Hepatocyte (in vitro differentiated cells): ENCODE measurements at places on chromosomes 2 and 18. TPM values are rescaled to one million over a fixed set of nuclear protein-coding genes. Genes with fewer than 3 reads are reported as not detected.

Gene STRADB
- polyA plus RNA-seq = 64.8 and 68.3 TPM in 2 replicates

Gene SIX3
- not detected in 2 replicates for polyA plus RNA-seq

- no peaks in the 10 kb centered on the region for H3K36me3 ChIP-seq
- no peaks in the 10 kb centered on the region for H3K27me3 ChIP-seq
- no peak for DNase-seq
- peaks cover 7% of the 10 kb centered on the region for H3K4me1 ChIP-seq
- H3K4me3 ChIP-seq = no peak overlapping the region
- no peak overlapping the region for H3K27ac ChIP-seq
Measured at GRCh38 chr2:205748639-205749038, 66.3 kb downstream of the NRP2 start.

Gene CRYBA2
- not detected in 2 replicates for polyA plus RNA-seq

- H3K4me1 ChIP-seq = peaks cover 10% of the 10 kb centered on the region
- DNase-seq = no peak
- no peaks in the 10 kb centered on the region for H3K36me3 ChIP-seq
- no peak overlapping the region for H3K4me3 ChIP-seq
Measured at GRCh38 chr18:9359796-9360195, 25.2 kb downstream of the TWSG1 start.

Gene IL1F10
- not detected in 2 replicates for polyA plus RNA-seq

Gene MROH2A
- not detected in 2 replicates for polyA plus RNA-seq

DNA sequence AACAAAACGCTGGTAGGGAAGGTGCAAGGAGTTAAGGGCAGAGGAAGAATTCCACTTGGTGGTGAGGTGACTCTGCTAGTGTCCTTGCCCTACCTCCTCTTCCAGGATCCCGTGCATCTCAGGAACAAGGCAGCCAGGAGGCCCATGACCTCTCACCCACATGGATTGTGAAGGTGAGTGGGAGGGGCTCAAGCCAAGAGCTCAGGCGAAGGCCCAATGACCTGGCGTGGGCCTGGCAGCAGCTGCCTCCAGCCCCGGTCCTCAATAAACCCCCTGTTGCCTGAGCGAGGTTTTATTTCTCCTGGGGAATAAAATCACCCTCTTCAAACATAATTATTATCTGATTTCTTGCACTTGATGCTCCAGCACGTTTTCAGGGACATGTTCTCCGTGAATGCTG, 28.2 kb downstream of the LAMA1 start:
- no peaks in the 10 kb centered on the region for H3K27me3 ChIP-seq
- peaks cover 8% of the 10 kb centered on the region for H3K4me1 ChIP-seq
- no peak for DNase-seq
- H3K36me3 ChIP-seq = no peaks in the 10 kb centered on the region
- H3K4me3 ChIP-seq = no peak overlapping the region

DNA sequence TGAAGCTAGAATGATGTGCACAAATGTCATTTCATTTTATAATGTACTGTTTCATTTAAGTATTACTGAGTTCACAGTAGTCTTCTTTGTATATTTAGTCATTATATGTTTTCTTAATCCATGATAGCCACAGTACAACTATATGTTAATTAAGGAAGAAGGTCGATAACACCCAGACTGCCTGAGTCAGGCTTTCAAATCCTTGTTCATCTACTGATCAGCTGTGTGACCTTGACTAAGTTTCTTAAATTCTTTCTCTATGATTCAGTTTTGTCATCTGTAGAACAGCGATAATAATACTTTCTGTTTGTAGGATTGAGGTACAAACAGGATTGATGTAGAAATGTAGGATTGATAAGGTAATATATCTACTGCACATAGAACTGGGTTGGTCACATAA, 5.4 kb downstream of the GCC2 start:
- no peaks in the 10 kb centered on the region for H3K27me3 ChIP-seq
- H3K4me3 ChIP-seq = no peak overlapping the region
- H3K4me1 ChIP-seq = no peaks in the 10 kb centered on the region
- no peak for DNase-seq
- H3K36me3 ChIP-seq = peaks cover 3% of the 10 kb centered on the region
- no peak overlapping the region for H3K27ac ChIP-seq

DNA sequence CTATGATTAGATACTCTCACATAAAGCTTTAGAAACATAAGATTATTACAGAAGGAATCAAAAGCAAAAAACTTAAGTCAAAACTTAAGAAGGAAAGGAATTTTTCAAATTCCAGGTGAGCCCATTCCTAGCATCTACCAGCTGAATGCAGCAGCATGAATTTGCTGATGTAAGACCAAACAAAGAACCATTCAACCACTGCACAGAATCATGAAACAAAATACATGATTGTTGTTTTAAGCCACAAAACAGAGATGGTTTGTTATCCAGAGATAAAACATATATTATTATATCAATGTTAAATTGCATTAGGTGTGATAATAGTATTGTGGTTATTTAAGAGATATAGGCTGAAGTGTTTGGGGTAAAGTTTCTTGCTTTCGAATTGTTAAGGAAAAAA, 29.0 kb downstream of the PIGN start:
- H3K27ac ChIP-seq = no peak overlapping the region
- H3K4me1 ChIP-seq = no peaks in the 10 kb centered on the region
- DNase-seq = no peak
- H3K27me3 ChIP-seq = no peaks in the 10 kb centered on the region

GRCh38 chr2:210224591-210224940, 681 bp downstream of the ACADL start:
- DNase-seq = peak; percentile 45
- no peaks in the 10 kb centered on the region for H3K4me1 ChIP-seq
- H3K27me3 ChIP-seq = peaks cover 32% of the 10 kb centered on the region
- H3K4me3 ChIP-seq = peak overlapping the region; percentile 70

GRCh38 chr2:96526615-96527285, 9.8 kb upstream of the ARID5A start:
- DNase-seq = no peak
- H3K27ac ChIP-seq = peak overlapping the region; percentile 56
- H3K27me3 ChIP-seq = no peaks in the 10 kb centered on the region
- H3K4me3 ChIP-seq = no peak overlapping the region
- no peaks in the 10 kb centered on the region for H3K36me3 ChIP-seq

Gene IKZF2
- polyA plus RNA-seq = 1.4 TPM in 2 replicates

Gene LRRC30
- polyA plus RNA-seq = not detected in 2 replicates

Gene SPP2
- polyA plus RNA-seq = 26.1 and 71.4 TPM in 2 replicates

Gene EVX2
- polyA plus RNA-seq = 1.3 and 1.7 TPM in 2 replicates

Gene CYRIA
- polyA plus RNA-seq = 1.4 and 3.6 TPM in 2 replicates

DNA sequence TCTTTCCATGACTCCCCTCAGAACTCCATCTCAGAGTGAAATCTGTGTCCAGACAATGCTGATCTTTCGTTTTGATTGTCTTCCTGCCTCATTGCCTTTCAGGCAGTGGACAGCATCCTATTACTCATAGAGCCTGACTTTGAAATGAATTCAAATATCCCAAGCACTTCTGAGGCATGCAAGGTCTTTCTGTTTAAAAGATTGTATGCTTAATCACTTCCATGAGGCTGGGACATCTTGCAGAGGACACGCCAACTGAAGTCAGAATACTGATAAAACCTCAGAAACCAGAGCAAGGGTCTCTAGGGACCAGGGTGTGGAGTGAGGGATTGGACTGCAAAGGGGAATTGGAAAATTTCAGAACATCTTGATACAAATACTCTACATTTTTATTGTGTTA, 836.5 kb upstream of the ID2 start:
- H3K27ac ChIP-seq = no peak overlapping the region
- DNase-seq = no peak
- no peak overlapping the region for H3K4me3 ChIP-seq

Gene ZNF396
- 1.6 and 3.4 TPM in 2 replicates for polyA plus RNA-seq

GRCh38 chr18:9734189-9734588, 26.1 kb downstream of the RAB31 start:
- peak; percentile 64 for DNase-seq
- H3K4me1 ChIP-seq = peaks cover 13% of the 10 kb centered on the region
- peak overlapping the region; percentile 86 for H3K27ac ChIP-seq
- no peaks in the 10 kb centered on the region for H3K27me3 ChIP-seq

- DNase-seq = peak; percentile 69
- peaks cover 17% of the 10 kb centered on the region for H3K4me1 ChIP-seq
- H3K36me3 ChIP-seq = no peaks in the 10 kb centered on the region
- H3K4me3 ChIP-seq = no peak overlapping the region
- H3K27me3 ChIP-seq = no peaks in the 10 kb centered on the region
- peak overlapping the region; percentile 88 for H3K27ac ChIP-seq
Measured at GRCh38 chr2:73031725-73032701, 39.5 kb downstream of the SFXN5 start.

DNA sequence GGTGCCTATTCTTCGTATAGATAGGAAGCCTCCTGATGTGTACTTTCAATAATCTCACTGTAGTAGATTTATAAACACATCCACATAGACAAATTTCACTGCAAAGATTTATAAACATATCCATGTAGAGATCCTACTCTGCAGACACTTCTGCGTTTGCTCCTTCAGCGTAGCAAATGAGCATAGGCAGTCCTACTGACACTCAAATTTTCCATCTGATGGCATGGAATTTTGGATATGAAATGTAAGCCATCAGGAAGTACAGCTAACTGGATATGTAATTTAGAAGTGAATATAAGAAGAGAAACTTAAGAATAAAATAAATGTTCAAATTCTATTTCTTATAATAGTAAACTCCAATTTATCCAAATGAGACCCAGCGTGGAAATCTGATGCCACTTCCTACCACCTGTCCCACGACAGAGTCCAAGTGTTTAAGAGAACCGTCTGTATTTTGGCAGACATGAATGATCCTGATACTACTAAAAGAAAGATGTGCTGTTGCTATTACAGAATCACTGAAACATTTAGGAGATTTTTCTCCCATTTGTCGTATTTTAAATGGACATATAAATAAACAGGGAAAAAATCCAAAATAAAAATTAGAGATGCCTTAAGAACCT, 86.0 kb downstream of the DTNA start:
- DNase-seq = no peak
- H3K27ac ChIP-seq = no peak overlapping the region
- no peaks in the 10 kb centered on the region for H3K36me3 ChIP-seq
- H3K4me3 ChIP-seq = no peak overlapping the region

DNA sequence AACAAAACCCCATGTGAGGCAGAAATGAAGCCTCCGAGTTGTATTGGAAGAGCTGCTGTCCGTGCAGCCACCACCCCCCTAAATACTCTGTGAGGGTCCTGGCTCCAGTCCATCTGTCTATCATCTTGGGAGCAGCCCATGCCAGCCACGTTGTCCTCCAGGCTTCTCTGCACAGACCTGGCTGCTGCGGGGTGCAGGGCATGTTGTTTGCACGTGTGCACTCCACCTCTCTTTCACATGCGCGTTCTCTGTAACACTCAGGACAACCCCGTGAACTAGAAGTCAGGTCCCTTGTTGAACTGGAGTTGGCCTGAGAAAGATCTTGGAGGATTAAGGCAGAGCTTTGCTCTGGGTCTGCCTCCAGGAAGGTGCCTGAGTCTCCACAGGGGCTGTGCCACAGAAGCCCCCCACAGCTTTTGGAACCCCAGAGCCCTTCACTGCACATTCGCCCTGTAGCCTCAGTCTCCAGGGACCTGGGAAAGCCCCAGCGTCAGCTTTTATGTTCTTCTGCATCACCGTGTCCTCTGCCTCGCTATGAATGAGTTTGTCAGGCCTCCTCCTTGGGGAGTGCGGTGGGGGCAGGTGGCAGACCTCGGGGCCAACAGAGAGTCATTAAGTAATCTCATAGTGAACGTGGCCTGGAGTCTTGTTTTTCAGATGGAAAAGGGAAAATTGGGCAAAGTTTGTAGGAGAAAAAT, 16.6 kb downstream of the RTP5 start:
- peaks cover 21% of the 10 kb centered on the region for H3K4me1 ChIP-seq
- DNase-seq = no peak
- H3K27me3 ChIP-seq = no peaks in the 10 kb centered on the region
- no peaks in the 10 kb centered on the region for H3K36me3 ChIP-seq
- no peak overlapping the region for H3K4me3 ChIP-seq
- H3K27ac ChIP-seq = no peak overlapping the region

Gene CABYR
- polyA plus RNA-seq = 3.6 and 4.6 TPM in 2 replicates

- H3K4me3 ChIP-seq = no peak overlapping the region
- H3K27me3 ChIP-seq = no peaks in the 10 kb centered on the region
- peaks cover 14% of the 10 kb centered on the region for H3K4me1 ChIP-seq
- no peak overlapping the region for H3K27ac ChIP-seq
Measured at GRCh38 chr2:50720697-50721315, 311.1 kb downstream of the NRXN1 start.

DNA sequence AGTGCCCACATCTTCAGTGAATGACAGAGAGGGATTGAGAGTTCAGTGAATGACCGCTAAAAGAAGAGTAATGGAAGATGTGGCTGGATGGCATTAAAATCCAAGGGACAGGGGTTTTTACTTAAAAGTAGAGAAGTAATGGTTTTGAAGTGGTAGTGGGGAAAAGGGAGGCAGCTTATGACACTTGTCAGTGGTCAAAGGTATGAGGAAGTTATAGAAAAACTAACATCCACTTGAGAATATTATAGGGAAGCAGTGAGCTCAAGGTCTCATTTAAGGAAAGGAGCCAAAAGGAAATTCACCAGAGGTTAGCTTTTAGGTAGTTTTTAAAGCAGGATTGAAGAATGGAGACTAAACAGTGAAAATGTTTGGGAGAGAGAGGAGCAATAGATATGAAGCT, 24.3 kb downstream of the CDK15 start:
- H3K4me3 ChIP-seq = no peak overlapping the region
- no peaks in the 10 kb centered on the region for H3K27me3 ChIP-seq
- H3K36me3 ChIP-seq = no peaks in the 10 kb centered on the region
- H3K4me1 ChIP-seq = no peaks in the 10 kb centered on the region
- no peak overlapping the region for H3K27ac ChIP-seq

Gene ERFE
- polyA plus RNA-seq = 0.30 and 1.6 TPM in 2 replicates

DNA sequence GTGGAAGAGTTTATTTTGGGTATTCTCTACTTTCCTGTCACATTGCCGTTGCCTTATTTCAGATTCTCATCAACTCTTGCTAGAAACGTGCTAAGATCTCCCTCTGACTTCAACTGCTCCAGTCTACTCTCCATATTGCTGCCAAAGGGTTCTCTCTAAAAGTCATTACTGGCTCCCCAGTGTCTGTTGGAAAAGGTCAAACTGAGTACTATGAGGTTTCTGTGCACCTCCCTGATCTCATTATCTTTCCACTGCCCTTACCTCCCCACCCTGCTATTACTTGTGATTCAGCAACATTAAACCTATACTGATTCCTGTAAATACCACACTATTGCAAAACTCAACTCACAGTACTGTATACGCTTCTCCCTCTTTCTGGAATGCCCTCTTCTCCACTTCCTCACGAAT, 1.9 kb upstream of the KRCC1 start:
- H3K4me3 ChIP-seq = no peak overlapping the region
- H3K27me3 ChIP-seq = no peaks in the 10 kb centered on the region
- no peak overlapping the region for H3K27ac ChIP-seq
- DNase-seq = no peak

Gene GALNT3
- polyA plus RNA-seq = 15.8 and 21.5 TPM in 2 replicates

DNA sequence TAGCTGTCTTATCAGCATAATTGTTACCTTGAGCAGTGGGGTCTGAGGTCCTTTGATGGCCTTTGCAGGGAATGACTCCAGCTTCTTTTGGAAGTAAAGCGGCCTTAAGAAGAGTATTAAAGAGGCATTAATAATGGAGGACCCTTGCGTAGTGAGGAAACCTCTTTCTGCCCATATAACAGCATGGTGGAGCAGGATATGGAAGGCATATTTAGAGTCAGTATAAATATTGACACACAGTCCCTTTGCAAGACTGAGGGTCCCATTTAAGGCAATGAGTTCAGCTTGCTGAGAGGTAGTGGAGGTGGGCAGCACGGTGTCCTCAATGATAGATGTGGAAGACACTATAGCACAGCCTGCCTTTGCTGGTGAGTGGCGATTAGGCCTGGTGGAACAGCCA, 32.7 kb downstream of the NCL start:
- no peaks in the 10 kb centered on the region for H3K4me1 ChIP-seq
- no peak overlapping the region for H3K27ac ChIP-seq
- no peak for DNase-seq
- no peak overlapping the region for H3K4me3 ChIP-seq
